Stimulated activated CD8-positive, alpha-beta memory T cell treated with anti-CD3 and anti-CD28 coated beads, Interleukin-4, amount 100 ng/mL, for 1 hour (primary cell): ENCODE measurements at places on chromosomes 1 and 21.

DNA sequence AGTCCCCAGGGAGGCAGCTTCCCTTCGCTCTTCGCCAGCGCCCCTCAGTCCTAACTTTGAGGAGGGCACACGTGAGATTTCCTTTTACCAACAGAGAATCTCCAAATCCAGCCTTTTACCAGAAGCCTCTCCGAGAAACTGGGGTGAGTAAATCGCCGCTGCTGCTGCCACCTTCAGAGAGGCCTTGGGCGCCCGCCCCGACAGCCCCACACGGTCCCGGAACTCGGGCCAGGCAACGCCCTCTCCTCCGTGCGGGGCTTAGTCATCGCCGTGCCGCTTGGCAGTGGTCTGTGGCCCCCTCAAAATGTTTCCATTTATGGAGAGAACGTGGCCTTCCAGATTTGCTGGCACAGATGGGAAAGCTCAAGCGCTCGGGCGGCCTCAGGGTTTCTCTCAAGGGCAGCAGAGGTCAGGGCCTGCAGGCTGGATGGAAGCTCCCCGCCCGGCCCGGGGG lies 41.4 kb upstream of the COL6A2 start:
- no peak for DNase-seq

DNA sequence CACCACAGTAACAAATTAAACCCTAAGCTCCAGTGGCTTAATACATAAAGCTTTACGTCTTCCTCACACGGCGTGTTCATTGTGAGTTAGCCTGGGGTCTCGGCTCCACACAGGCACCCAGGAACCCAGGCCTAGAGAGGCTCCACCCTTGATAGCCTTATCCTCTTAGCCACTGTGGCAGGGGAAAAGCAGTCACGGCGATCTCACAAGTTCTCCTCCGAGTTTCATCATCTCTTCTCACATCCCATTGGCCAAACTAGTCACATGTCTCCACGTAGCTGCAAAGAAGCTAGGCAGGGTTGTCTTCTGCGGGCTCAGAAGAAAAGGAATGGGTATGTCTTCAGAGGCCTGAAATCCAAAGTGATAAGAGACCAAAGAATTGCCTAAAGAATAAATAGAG lies 122.3 kb upstream of the GRIK3 start:
- no peak for DNase-seq

DNA sequence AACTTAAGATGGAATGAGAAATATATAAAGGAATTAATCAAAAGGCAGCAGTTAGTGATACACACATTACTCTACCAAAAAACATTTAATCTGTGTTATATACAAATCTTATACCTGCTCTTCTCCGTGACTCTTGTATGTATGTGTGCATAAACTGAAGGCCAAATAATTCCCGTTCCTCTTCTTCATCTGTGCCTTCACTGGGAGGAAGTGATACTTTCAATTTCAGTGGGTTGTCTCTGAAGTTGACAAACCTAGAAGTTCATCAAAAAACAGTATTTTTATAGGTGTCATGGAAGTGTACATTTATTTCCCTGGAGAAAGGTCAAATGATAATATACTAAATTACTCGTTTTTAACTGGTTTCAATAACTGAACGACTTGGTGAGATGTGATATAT lies 19.3 kb downstream of the TRMT13 start:
- no peak for DNase-seq

DNA sequence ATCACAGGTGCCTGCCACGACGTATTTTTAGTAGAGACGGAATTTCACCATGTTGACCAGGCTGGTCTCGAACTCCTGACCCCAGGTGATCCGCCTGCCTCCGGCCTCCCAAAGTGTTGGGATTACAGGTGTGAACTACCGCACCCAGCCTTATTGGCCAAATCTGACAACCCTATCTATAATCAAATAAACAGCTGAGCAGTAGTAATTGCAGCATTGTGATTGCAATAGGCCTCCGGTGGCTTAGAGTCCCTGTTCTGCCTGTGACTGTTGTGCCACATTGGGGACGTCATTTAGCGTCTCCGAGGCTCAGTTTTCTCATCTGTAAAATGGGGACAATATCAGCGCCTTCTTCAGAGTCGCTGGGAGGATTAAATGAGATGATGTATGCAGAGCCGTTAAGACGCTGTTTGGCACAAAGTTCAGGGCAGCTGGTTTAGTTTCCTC lies 569 bp upstream of the CAPN2 start:
- no peak for DNase-seq

- no peak for DNase-seq
These were observed 87.6 kb downstream of the CATSPERE start for GRCh38 chr1:244548558-244549115.

DNA sequence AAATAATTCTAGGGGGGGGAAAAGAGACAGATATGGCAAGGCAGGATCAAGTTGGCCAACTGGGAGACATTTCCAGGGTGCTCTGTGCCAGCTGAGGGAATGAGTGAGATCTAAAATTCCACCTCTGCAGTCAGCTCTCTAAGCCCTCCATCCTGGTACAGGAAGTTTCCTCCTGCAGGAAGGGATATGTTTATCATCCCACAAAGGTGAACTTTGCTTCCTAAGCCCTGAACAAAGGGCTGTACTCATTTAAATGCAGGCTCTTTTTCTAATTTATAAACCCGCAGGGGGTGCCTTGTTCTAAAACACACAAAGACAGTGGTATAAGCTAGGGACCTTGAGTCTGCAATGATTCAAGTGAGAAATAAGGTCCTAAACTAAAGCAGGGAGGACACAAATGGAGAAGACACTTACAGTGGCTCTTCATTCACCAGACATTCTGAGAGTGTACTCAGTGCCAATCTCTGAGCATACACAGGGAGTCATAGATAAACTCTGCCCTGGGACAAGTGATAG lies 3.6 kb upstream of the TNFSF4 start:
- no peak for DNase-seq

- DNase-seq = no peak
These were observed 4.2 kb downstream of the ADORA3 start for GRCh38 chr1:111499026-111499785.

DNA sequence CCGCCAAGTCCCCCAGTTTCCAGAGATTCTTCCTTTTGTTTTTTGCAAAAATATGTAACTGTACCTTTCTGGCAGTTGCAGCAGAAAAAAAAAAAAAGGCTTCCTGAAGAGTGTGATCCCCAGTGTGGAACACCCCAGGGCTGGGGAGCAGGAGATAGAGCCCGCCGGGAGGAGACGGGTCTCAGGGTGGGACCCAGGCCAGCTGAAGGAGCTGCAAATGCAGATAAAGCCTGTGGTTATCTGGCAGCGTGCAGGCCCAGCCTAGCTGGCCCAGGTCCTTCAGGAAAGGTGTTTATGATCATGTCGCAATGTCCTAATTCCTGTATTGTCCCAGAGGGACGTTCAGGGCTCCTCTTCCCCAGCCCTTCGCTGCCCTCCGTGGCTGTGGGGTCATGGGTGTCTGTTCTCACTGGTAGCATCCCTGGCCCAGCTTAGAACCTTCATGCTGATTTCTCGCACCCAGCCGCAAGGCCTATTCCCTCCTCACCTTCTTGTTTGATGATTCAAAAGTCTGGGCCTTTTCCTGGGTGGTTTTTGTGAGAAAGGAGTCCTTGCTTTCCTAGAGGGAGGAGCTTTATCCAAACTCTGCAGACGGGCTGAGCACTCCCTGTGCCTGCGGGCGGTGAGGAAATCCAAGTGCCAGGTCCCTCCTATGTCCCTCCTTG lies 26.2 kb downstream of the RNF187 start:
- DNase-seq = no peak

GRCh38 chr1:24463776-24464735 lies 38.6 kb upstream of the RCAN3 start:
- DNase-seq = no peak

DNA sequence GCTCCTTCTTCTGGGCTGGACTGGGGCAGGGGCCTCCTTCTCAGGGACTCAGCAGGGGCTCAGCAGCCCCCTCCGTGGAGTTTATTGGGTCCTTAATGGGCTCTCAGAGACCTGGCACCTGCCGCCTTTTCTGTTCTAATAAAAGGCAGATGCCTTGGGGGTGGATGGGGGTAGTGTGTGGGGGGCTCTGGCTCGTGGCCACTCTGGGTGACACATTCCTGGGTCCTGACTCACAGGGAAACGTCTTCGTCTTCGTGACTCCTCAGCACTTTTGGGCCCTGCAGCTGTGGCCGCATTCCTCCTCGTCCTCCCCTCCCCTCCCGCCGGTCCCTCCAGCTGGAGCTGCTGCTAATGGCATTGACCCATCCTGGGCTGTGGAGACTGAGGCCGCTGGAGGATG lies 107.8 kb upstream of the WNT4 start:
- no peak for DNase-seq

GRCh38 chr1:79811173-79811572 lies 804.6 kb upstream of the ADGRL4 start:
- no peak for DNase-seq

DNA sequence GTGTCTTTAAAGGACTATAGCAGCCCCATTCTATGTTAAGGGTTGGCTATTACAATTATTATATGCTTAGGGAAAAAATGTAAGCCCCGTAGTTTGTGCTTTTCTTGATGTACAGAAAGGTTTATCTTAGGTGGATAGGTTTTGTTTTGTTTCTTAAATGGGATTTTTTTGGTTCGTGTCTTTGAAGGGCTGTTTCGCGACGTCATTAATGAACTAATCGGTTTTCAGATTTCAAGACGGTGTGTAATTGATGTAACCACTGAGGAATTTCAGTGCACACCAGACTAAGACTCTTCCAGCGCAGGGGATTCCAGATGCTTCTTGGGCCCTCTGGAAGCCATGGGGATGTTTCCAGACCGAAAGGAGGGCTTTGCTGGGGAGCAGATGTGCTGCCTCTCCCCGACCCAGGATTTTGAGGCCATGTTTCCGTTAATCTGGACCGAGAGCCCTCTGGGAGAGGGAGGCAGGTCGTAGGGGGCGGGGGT lies 4.8 kb upstream of the SIM2 start:
- no peak for DNase-seq

GRCh38 chr1:13702425-13703127 lies 2.6 kb downstream of the PRDM2 start:
- peak; percentile 6 for DNase-seq

DNA sequence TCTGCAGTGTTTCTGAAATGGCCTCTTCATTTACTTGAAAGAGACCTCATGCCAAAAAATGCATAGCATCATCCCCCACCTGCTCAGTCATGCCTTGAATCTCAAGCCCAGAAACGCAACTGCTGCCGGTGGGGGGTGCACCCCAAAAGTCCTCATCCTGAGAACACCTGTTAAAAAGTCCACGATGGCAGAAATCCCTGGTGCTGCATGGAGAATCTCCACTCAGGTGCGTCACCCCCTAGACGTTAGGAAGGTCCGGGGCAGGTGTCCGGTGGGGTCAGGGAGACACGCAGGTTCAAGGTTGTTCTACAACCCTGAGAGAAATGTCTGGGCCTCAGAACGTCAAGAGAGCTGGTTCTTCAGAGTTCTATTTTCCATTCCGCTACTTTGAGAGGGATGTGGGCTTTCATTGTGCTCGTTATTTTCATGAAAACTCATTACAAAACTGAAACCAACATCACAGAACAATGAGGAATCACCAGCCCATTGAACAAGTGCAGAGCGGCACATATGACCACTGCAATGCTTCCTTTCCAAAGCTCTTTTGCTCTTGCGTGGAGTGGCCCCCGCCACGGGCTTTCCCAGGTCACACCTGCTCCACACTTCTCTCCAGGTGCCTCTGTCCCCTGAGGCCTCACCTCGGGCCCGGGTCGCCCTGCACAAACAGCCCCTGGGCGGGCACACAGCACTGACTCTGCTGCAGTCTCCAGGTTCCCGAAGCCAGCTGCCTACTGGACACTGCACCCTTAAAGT lies 201.9 kb downstream of the TOMM20 start:
- DNase-seq = no peak

DNA sequence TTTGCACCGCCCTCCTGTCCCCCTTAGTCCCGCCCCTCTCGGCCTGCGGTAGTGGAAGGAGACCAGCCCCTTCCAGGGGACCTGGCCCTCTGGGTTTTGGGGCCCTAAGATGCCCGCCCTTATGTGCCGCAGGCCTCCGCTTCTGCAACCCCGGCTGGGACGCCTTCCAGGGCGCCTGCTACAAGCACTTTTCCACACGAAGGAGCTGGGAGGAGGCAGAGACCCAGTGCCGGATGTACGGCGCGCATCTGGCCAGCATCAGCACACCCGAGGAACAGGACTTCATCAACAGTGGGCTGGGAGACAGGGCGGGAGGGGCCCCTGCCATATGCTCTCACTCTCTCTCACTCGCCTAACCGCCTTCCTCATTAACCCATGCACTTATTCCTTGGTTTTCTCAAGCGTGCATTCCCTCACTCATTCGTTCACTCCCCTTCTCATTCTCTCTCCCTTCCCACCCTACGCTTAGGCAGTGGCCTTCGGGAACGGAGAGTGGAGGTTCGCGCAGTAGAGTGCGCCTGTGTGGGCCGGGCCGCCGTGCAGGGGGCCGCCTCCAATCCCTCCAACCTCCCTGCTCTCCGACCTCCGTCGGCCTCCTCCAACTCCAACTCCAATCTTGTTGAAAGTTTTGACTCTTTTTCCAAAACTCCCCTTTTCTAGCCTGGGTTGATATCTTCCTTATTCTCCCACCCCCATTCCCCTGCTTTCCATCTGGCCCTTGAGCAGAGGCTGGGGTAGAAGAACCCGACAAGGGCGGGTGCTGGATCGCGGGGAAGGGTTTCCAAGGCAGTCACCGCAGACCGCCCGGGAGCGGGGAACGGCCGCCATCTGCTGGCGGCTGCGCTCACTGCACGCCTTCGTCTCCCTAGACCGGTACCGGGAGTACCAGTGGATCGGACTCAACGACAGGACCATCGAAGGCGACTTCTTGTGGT lies 15.2 kb downstream of the BCAN start:
- DNase-seq = peak; percentile 50

GRCh38 chr1:199508653-199509052 lies 518.9 kb upstream of the NR5A2 start:
- no peak for DNase-seq

DNA sequence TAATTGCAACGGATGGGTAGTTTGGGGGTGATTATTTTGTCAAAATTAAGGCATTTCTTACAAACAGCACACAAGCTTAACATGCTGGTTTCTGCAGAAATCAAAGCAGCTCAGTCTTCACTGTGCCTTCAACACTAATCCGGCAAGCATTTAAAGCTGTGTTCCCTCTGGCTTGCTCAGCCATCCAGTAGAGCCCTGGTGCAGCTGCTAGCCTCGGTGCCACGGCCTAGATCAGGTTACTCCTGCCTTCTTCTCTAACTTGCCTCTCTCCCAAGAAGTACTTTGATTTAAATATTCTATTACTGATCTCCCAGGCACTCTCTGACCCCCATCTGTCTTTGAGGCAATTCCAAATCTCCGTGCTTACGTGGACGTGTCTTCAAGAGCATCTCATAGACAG lies 85.6 kb downstream of the GREM2 start:
- DNase-seq = no peak

DNA sequence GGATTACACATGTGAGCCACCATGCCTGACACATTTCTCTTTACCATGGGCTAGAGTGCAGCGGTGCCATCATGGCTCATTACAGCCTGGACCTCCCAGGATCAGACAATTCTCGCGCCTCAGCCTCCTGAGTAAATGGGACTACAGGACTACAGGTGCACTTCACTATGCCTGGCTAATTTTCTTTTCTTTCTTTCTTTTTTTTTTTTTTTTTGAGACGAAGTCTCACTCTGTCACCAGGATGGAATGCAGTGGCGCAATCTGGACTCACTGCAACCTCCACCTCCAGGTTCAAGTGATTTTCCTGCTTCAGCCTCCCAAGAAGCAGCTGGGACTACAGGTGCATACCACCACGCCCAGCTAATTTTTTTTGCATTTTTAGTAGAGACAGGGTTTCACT lies 14.8 kb upstream of the KIF1B start:
- no peak for DNase-seq

- DNase-seq = no peak
These were observed 7.9 kb downstream of the SORT1 start for GRCh38 chr1:109389638-109390341.
